ENCODE measurements at places on chromosomes 5 and 9.

DNA sequence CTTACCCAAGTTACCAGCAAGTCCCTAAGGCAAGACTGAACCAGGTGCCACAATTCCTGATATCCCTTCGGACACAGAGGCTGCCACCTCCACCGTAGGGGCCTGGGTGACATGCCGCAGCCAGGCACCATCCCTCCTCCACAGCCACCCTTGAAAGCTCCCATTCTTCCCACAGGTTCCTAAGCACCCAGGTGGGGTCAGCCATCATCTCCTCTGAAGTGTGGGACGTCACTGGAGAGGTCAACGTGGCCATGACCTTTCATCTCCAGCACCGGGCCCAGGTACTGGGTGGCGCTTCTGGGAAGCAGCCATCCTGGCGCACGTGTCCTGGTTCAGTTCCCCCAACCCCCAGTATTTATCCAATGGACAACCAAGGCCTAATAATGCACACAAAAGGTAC, 8.2 kb downstream of the ADGRD2 start:
- DNase-seq, result no peak

DNA sequence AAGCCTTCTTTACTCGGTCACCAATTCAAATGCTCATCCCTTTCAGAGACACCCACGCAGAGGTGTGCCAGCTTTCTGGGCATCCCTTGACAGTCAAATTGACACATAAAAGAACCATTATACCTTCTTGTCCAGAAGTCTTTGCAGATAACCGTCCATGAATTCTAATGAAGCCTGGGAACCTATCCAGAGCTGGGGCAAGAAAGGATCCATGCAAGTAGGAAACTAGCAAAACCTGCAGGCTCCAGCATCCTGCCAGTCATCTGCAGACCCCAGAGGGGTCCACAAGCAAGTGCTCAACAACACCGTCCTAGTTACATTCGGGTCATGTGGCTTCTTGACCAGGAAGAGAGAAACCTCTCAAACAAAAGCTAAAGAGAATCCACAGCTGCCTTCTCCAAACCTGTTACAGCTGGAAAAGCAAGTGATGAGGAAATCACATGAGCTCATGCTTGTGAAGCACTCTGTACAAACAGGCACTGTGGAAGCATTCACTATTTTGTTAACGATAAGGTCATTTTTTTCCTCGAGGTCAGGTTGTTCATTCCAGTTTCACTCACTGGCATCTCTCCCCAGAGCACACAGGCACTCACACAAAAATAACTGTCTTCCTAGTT, 80.2 kb upstream of the DMRT1 start:
- no peak for DNase-seq

DNA sequence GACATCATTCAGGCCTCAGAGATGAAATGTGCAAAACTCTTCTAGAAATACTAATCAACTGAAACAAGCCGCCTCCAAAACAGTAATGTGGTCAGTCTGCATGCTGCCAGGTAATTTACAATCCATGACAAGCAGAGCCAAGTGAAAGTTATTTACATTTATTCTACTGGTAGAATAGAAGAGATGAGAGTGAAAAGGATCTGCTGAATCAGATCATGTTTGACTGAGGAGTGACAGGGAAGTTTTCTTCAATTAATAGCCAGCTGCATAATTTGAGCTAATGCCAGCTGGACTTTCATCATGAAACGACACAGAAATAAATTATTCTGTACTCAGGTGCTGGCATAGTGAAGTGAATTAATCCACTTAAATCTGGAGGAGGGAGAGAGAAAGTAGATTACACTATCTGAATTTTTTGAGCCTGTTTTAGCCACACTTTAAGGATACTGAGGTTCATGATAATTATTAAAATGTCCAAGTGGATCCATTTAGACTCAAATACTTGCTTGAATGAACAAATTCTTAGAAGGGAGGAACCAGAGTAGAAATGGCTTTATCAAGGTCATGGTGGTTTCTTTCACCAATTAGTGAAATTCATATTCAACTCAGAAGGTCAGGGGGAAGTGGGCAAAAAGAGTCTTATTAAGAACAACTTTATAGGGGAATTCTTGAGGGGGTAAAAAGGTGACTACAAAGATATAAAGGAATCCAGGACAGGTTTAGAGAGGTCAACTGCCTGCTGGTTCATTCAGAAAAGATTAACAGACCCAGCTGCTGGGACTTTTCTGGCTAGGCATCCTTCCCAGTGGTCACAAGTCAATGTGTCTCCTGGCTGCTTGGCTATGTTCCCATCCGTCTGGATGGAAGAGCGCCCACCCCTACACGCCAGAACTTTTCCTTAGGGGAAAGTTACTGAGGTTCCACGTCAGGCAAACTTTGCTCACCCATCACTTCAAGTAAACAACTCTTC, 350.4 kb downstream of the PDE4D start:
- DNase-seq, result no peak

DNA sequence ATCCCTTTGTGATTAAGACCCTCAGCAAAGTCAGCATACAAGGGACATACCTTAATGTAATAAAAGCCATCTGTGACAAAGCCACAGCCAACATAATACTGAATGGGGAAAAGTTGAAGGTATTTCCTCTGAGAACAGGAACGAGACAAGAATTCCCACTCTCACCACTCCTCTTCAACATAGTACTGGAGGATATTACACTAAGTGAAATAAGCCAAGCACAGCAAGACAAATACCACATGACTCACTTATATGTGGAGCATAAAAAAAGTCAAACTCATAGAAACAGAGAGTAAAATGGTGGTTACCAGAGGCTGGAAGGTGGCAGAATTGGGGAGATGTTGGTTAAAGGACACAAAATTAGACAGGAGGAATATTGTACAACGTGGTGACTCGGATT, 118.1 kb upstream of the NFIL3 start:
- DNase-seq, result no peak

DNA sequence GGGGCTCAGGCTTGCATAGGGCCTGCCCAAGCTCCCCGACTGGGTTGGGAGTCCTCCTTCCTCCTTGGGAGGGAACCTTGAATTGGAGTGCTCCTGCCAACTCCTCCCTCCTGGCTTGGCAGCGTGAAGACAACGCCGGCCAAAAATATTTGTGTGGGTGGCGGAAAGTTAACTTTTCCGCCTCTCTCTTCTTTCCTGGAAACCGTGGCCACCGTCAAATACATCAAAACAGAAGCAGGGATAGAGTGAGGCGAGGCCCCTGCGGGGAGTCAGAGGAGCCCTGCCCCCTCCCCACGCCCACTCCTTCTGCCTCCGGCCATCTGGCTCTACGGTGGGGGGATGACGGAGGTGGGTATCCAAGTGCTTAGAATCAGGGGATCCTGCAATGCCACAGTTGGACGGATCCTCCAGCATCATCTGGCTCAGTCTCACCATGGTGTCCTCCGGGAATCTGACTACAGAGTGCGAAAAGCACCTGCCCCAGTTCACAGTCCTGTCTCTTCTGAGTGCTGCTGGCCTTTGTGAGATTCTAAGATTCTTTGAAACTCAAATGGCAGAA, 25.2 kb upstream of the SYNPO start:
- DNase-seq, result no peak

DNA sequence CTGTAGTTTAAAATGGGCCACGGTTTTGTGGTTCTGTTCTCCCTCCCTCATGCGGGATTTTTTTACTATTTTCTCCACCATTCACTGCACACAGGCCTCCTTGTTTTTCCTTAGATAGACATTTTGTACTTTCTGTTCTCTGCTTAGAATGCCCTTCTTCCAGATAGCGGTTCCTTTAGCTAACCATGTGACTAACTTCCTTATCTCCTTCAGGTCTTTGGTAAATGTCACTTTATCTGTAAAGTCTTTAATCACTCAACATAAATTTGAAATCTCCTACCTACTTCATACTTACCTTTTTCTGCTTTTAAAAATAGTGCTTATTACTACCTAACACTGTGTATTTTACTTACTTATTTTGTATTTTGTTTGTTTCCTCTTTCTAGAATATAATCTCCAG, 15.0 kb downstream of the FER start:
- no peak for DNase-seq

DNA sequence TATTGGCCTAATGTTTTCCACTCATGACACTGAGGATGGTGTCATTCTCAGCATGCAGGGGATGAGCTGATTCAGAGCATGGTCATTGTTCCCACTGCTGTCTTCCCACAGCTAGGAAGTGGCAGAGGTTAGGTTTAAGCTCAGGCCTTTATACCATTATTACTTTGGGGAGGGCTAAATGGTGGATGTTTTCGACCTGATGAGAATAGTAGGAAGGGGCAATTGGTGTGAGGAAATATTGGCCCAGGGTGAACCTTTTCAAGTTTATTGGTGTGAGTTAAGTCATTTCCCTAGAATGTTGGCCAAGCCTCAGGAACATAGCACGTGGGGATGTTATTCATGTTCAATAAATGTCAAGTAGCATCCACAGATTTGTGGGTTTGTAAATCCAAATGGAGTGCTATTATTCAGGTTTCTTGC, 59.6 kb downstream of the ARHGAP26 start:
- DNase-seq, result no peak

DNA sequence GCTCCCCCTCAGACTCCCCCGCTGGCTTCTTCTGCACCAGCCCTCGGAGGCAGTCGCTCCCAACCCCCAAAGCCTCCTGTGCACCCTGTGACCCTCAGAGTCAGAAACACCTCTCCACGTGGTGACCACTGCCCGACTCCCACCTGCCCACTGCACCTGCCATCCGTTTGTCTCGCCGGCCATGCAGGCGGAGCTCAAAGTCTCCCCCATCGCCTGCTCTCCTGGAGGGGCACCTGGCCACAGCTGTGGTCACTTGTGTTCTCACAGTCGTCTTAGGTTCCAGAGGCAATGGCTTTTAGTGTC, 38.2 kb downstream of the MRPL36 start:
- no peak for DNase-seq

DNA sequence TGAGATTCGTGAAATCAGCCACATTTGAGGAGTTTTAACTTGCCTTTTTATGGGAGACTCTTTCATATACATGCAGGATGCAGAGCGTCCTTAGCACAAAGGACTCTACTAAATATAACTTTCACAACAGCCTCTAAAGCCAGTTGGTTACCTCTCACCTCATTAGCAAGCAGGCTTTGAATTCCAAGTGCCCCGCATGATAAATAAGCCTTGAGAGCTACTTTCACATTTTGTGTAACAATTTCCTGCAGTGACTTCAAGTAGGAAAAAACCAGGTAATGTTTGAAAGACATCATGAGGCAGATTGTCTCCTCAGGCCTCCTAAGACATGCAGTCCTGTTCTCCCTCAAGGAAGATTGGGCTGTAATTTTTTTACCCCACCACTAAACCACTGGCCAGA, 50.5 kb downstream of the RALGPS1 start:
- no peak for DNase-seq

DNA sequence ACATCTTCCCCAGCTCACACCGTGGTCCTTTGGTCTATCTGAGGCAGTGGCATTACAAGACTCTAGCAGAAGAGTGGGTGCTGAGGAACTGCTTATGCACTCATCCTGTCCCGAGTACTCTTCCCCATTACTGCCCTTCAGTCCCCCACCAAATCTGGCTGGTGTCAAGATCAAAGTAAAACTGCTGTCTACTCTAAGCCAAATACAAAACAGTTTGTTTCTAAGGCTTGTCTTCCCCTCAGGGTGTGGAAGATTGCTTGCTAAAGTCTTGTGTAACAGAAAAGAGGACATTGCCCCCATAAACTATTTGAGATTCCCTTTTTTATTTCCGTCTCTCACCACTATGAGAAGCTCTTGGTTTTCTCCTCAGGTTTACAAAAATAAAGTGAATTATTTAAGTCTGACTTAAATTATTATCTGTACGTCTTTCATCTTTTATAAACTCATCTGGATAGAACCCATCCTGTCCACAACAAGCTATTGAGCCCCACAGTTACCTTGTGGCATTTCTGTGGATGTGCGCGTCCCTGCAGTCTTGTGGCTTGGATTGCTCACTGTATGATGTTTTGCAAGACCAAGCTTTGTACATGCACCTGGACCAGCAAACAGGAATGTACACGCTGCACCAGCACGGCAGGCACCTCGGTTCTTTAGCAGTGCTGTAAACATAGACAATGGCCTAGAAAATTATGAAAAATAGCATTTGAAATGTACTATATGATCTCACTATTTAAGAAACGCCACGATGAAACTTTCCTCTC, 61.0 kb downstream of the CYSTM1 start:
- DNase-seq, result no peak

DNA sequence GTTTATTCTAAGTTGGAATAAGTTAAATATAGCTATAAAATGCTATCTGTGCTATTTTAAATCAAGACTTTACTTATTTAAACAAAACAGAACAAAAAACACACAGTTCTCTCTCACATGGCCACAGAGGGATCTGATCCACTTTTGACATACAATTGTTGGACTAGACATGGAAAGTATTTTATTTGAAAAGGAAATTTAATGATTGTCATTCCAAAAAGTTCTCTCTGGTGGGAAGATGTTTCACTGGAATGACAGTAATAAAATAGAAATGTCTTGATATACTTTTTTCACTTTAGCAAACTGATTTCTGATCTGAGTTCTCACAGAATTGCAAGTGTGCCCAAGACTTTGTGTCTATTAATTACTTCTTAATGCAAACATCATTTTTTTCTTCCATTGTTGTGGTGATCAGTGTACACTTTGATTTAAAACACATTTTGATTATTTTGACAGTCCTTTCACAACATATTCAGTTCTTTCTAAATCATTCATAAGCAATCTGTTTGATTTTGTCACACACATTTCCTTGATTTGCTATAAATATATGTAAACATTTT, 30.1 kb upstream of the MINAR2 start:
- DNase-seq, result no peak

GRCh38 chr5:123951582-123951977, 439.6 kb downstream of the CSNK1G3 start:
- DNase-seq, result no peak

- DNase-seq, result no peak
Observed at GRCh38 chr5:170121321-170121720, 15.6 kb downstream of the FOXI1 start.
